ENCODE measurements at places on chromosomes 4 and X.

DNA sequence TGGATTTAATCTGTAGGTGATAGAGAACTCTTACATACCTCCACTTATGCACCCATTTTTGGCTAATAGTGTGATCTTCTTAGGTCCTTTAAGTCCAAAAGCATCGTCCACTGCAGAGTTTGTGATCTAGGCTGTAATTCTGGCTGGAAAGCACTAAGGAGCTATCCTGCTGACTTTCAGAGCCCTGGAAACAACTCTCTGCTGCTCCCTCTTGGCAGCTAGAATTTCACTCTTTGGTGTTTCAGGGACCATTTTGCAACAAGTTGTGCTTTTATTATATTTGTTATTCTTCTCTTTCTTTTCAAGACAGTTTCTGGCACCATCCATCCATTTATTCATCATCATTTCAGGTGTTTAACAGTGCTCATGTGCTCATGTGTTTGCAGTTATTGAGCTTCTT lies 130.0 kb downstream of the RBM46 start:
- no peak for DNase-seq

- no peak for DNase-seq
These were observed 174.7 kb downstream of the UGT8 start for GRCh38 chr4:114773339-114773738.

- no peak for DNase-seq
These were observed 823 bp upstream of the MAN2B2 start for GRCh38 chr4:6573986-6574746.

GRCh38 chrX:133437356-133437755 lies 22.1 kb upstream of the GPC4 start:
- no peak for DNase-seq

DNA sequence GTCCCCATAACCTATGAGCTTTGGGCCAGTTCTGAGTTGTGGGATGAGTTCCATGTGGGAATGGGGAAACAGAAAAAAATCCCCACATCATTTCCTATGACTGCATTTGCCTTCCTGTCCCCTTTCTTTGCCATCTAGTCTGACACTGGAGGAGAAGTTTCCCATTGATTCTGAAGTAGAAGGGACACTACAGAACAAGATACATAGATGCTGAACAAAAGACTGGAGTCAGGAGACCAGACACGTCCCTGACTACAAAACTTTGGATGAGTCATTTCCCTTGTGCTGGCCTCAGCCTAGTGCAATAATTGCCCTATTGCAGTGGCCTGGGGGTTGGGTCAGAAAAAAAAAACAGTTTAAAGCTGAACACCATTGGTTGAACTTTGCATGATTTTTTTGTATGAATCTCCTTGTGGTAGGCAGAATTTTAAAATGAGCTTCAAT lies 22.1 kb downstream of the BEX3 start:
- DNase-seq = no peak

- no peak for DNase-seq
These were observed 212.3 kb downstream of the NAP1L3 start for GRCh38 chrX:93461060-93461459.

- no peak for DNase-seq
These were observed 70.8 kb upstream of the EPGN start for GRCh38 chr4:74237425-74237966.

DNA sequence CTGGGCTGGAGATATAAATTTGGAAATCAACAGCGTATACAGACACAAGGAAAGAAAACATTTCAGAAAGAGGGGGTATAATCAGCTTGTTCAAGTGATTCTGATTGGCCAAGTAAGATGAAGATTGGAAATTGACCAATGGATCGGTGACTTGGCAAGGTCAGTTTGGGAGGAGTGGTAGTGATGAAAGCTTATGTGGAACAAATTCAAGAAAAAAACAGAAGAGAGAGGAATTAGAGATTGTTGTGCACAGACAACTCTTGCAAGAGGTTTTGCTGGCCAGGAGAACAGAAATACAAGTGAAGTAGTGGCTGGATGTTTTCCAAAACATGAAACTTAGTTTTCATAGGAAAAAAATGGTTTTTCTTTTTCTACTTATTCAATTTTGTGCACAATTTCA lies 16.3 kb downstream of the CD38 start:
- no peak for DNase-seq

GRCh38 chr4:182203872-182204411 lies 39.3 kb upstream of the TENM3 start:
- DNase-seq = no peak

GRCh38 chr4:177308847-177309521 lies 690 bp upstream of the NEIL3 start:
- no peak for DNase-seq

GRCh38 chr4:152309418-152309817 lies 226.5 kb downstream of the FBXW7 start:
- DNase-seq = no peak

DNA sequence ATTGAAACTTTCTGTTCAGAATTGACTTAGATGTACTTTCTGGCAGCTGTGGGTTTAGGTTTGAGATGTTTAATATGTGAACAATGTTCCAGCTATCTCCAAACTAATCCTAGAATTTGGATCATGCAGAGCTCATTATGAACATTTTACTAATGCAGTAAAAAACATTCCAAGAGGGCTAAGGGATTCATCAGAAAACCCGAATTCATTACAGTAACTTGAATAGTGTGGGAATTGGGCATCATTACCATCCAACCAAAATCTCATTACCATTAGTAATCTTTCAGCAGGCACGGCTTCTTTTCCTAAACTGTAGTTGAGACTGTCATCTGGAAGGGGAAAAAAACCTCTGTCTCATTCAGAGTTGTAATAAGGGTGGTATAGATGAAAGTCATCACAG lies 91.0 kb downstream of the LIMCH1 start:
- no peak for DNase-seq

- no peak for DNase-seq
These were observed 34.3 kb downstream of the ATP10D start for GRCh38 chr4:47519239-47519883.

DNA sequence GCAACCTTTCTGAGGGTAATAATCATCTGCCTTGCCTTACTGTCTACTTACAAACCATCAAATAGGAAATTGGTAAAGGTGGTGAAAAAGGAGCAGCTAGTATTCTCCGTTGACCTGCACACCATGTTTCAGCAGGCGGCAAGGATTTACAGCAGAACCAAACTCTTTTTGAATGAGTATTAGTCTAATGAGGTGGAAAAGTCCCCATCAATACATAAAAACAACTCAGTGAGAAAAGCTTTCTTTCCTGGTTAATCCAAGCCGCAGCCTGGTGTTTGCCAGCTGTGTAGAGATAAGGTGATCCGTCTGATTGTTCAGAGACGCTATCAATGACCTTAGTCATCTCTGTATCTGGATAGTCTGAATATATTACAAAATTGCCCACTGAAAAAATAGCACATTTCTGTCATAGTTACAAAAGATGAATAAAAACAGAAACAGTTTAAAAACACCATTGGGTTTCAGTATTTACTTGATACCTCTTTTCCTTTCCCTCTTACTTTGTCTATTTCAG lies 110.4 kb upstream of the TBC1D9 start:
- no peak for DNase-seq

- DNase-seq = no peak
These were observed 10.2 kb upstream of the ADH1C start for GRCh38 chr4:99362768-99363167.

GRCh38 chr4:661881-662761 lies 12.0 kb downstream of the ATP5ME start:
- no peak for DNase-seq

DNA sequence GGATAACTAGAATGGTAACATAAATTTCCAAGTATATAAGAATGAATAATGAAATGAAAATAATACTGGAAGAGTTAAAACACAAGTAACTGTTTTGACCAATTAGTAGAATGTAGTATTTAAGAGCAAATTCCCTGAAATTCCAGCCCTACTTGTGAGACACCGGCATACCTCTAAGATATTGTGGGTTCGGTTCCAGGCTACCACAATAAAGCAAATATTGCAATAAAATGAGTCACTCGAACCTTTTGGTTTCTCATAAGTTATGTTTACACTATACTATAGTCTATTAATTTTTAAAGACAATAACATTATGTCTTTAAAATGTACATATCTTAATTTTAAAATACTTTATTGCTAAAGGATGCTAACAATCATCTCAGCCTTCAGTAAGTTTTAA lies 15.2 kb upstream of the IQCM start:
- DNase-seq = no peak

DNA sequence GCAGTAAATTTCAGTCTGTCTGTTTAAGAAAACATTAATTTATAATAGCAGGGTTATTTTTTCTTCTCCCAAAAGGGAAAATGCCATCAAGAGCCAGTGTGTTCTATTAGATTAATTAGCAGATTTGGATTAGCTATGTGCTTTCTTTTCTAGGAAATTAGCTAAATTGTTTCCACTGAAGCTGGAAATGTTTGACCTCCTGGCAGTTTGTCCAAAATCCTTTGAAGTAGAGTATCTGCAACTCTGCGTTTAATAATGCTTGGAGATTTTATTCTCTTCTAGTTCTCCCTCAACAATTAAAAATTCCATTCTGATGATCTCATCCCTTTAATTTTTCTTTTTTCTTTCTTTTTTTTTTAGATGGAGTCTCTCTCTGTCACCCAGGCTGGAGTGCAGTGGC lies 27.1 kb upstream of the HOPX start:
- DNase-seq = no peak

GRCh38 chr4:6714954-6715353 lies 1.0 kb upstream of the BLOC1S4 start:
- no peak for DNase-seq

- DNase-seq = no peak
These were observed 54.1 kb upstream of the DDIT4L start for GRCh38 chr4:100244347-100244746.

- DNase-seq = no peak
These were observed 8.9 kb upstream of the CCNG2 start for GRCh38 chr4:77148078-77148477.

- DNase-seq = no peak
These were observed 48.2 kb downstream of the SLC34A2 start for GRCh38 chr4:25703731-25704388.

DNA sequence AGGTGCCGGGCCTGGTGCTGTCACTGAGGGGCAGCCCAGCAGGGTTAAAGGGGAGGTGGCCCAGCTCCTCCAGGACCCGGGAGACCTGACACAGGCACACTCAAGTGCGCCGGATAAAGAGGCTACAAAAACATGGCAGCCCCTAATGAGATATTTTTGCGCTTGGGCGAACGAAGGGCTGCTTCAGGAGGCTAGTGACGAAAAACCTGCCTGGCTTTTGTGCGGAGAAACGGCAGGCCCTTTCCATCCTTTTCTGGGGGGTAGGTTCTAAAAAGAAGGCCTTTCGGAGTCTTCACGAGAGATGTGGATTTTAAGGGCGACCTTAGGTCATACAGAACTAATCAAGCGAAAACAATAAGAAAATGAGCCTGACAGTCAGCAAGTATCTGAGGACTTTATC lies 35.5 kb downstream of the HELT start:
- DNase-seq = no peak

DNA sequence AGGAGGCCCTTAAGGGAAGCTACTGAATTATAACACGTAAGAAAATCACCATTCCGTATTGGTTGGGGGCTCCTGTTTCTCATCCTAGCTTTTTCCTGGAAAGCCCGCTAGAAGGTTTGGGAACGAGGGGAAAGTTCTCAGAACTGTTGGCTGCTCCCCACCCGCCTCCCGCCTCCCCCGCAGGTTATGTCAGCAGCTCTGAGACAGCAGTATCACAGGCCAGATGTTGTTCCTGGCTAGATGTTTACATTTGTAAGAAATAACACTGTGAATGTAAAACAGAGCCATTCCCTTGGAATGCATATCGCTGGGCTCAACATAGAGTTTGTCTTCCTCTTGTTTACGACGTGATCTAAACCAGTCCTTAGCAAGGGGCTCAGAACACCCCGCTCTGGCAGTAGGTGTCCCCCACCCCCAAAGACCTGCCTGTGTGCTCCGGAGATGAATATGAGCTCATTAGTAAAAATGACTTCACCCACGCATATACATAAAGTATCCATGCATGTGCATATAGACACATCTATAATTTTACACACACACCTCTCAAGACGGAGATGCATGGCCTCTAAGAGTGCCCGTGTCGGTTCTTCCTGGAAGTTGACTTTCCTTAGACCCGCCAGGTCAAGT lies 6.9 kb upstream of the MSANTD1 start:
- no peak for DNase-seq

GRCh38 chr4:153637201-153637600 lies 46.9 kb upstream of the TLR2 start:
- no peak for DNase-seq

- no peak for DNase-seq
These were observed 3.7 kb downstream of the MMRN1 start for GRCh38 chr4:89898304-89898716.

DNA sequence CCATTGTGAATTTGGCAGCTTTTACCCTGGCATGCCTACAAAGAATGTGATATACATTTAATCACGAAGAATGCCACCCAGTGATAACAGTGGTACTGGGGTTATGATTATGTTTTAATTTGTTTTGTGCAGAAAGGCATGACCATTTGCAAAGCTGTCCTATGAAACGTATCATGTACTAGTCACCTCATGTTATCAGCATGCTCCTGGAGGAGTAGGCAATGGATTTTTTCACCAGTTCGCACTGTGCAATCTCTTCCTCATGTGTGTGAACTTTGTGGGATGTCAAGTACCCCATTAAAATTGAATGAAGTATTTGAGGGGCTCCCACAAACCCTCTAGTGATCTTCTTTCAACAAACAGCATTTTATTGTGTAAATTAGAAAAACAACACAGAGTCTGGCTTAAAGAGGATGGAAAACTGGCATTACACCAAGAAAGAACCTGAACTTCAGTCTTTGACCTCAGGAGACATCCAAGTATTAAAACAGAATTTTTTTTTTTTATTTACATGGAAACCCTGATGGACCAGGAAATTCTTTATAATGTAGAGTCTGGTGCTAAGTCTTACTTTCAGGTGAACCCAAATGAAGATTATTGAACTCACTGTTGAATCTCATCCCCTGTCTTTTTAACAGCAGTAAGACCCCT lies 200.6 kb upstream of the PGRMC2 start:
- DNase-seq = no peak

DNA sequence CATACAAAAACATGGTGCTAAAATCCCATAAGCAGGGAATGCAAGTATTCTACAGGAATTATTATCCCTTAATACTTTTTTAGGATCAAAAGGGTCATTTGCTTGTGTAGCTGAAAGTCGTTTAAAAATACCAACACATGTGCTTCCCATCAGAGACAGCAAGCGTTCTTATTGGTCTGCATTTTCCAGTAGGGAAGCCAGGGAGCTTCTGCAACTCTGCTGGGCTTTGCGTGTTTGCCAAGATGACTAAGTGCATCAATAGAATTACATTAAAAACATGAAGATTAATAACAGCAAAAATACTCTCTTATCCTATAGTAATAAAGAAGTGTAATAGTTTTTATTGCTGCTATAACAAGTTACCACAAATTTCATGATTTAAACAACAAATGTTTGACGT lies 111.2 kb downstream of the QDPR start:
- no peak for DNase-seq

GRCh38 chr4:87117051-87117731 lies 103.2 kb downstream of the KLHL8 start:
- no peak for DNase-seq

DNA sequence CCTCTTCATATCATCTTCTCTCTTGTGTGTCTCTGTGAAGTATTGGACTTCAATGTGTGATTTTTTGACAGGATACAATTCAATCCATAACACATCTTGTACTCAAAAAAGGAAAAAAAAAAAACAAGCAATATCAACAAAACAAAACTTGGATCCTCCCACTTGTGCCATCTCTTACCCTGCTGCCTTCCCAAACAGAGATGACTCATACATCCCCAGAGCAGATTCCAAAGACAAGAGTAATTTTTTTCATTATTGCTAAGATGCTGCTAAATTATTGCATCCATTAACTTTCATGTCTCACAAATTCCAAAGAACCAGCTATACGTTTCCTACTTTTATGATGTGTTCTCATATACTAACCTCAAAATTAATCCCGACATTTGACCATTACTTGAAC lies 479.2 kb downstream of the GBA3 start:
- DNase-seq = no peak
